ENCODE measurements at places on chromosomes 5 and 9.

GRCh38 chr9:76045221-76045620 is 154.7 kb downstream of the PCSK5 start:
- DNase-seq = no peak

- no peak for DNase-seq
These were observed 249.0 kb downstream of the ARHGAP26 start for GRCh38 chr5:143019157-143019556.

- no peak for DNase-seq
These were observed 455.3 kb downstream of the RAB3C start for GRCh38 chr5:59037941-59038797.

GRCh38 chr5:25091921-25092320 is 447.1 kb upstream of the CDH10 start:
- DNase-seq = no peak

GRCh38 chr5:90598293-90598692 is 39.7 kb downstream of the ADGRV1 start:
- DNase-seq = no peak

GRCh38 chr5:149156435-149157083 is 15.3 kb downstream of the ABLIM3 start:
- no peak for DNase-seq

GRCh38 chr9:17137566-17137965 is 2.7 kb downstream of the CNTLN start:
- no peak for DNase-seq

- DNase-seq = no peak
These were observed 47.8 kb downstream of the WDR41 start for GRCh38 chr5:77444356-77444755.

DNA sequence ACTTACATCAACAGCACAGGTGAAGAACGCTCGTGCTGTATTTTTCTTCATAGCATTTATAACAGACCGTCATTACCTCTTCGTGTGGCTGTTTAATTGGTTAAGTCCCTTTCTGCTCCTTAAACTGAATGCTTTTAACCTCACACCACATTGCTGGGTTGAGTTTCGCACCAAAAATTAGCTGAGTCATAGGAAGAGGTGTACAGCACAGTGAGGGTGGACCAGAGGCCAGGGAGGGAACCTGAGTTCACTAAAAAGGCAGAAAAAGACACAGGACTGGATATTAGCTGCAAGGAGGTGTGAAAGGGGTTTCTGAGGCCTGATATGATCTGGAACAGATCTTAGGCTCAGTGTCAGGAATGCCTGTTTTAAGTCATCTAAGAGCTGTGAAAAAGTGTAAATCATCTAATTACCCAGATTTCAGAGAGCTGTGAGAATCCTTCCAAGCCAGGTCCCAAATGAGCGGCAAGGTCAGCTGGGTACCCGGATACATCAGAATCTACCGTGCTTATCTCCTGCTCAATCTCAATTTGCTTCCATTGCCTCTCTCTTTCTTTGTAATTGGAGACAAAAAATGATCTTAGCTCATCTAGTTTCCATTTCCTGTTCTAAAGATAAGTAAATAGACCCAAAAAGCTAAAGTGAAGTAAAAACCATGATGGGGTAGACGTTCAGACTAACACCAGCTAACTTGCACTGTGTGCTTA is 7.1 kb upstream of the CFAP90 start:
- no peak for DNase-seq

- DNase-seq = no peak
These were observed 161.9 kb downstream of the PPP2R2B start for GRCh38 chr5:146716636-146717035.

DNA sequence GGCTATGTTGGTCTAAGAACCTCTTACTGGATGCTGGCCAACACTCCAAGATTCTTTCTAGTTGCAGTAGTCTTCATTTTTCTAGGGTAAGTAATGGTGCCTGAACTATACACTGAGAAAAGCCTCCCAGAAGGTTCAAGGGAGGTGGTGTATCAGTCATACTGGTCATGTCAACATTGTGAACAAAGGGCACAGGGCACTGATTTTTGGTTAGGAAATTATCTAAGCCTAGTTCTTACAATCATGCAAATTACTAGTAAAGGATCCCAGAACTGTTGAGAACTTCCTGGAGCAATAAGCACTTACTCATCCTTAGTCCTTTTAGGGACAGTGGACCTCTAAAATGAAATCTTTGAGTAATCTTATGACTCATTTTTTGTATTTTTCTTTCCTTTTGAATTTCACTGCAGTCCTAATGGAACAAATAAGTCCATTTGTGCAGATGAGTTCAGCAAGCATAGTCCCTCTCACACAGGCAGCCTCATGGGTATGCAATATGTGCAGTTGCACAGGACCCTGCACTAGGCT is 21.1 kb upstream of the CDC42SE2 start:
- no peak for DNase-seq

DNA sequence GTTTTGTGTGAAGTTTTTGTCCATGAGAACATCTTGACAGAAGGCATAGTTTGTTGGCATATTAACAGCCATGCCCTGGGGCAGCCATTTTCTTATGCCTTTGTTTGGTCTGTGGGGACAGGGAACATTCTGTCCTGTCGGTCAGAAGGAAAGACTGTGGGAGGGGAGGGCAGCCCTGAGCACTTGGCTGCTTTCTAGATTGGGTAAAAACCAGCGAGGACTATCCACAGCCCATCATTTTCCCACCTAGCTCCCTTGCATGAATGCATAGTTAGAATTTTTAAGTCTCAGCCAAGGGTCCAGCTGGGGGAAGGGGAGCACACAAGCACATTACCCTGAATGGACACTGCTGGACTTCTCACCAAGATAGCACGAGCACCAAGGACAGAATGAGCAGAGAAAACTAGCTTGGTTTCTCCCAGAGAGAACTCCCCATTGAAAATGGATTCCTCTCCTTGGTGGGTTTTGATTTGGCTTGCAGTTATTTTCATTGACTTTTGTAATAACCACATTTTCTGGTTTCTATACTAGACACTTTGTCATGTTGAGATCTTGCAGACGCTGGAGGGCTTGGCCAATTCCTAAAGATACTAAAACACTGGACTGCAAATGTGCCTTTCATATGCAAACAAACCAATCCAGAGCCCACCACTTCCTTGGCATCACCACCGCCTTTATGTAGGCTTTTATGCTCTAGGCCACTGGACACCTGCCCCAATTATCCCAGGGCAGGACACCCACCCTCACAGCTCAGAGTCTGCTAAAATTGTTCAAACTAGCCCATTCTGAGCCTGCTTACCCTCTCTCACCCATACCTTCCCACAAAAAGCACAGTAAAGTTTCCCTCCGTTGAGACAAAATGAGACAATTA is 129.9 kb downstream of the BOD1 start:
- DNase-seq = no peak

GRCh38 chr9:98640394-98640793 is 68.3 kb downstream of the GABBR2 start:
- DNase-seq = no peak

DNA sequence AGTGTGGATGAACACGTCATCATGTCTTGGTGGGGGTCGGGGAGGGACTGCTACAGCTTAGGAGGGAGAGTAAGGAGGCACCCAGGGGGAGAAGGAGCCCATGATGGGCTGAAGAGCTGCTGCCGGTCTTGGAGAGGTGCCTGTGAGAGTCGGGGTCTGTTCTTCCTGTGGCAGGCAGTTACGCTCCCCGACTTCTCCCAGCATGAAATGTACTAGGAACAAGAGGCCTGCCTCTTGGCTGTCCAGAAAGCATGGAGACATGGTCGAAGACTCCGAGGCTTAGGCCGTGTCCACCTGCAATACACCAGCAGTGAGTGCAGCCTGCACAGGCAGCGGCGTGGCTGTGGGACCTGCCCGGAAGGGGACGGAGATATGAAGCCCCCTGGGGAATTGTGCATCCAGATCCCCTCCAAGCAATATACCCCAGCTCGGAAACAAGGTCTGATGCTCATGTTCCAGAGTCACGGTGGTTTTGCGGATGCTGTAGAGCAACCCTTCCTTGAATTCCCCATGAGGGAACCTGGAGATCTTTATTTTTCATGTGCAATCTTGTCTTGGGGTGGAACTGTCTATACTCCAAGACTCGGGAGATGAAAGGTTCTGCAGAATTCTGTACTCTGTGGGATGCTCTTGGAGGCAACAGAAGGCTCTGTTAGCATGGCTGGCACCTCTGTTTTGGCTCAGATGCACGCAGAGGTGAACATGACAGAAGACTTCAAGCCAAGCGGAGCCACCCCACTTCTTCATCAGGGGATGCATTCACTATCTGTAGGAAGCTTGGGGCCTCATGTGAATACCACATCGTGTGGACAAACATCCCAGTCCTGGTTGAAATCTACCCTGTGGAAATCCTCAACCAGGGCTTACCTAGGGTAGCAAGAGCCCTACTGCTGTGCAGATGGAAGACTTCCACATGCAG is 374.9 kb upstream of the IRX4 start:
- no peak for DNase-seq

DNA sequence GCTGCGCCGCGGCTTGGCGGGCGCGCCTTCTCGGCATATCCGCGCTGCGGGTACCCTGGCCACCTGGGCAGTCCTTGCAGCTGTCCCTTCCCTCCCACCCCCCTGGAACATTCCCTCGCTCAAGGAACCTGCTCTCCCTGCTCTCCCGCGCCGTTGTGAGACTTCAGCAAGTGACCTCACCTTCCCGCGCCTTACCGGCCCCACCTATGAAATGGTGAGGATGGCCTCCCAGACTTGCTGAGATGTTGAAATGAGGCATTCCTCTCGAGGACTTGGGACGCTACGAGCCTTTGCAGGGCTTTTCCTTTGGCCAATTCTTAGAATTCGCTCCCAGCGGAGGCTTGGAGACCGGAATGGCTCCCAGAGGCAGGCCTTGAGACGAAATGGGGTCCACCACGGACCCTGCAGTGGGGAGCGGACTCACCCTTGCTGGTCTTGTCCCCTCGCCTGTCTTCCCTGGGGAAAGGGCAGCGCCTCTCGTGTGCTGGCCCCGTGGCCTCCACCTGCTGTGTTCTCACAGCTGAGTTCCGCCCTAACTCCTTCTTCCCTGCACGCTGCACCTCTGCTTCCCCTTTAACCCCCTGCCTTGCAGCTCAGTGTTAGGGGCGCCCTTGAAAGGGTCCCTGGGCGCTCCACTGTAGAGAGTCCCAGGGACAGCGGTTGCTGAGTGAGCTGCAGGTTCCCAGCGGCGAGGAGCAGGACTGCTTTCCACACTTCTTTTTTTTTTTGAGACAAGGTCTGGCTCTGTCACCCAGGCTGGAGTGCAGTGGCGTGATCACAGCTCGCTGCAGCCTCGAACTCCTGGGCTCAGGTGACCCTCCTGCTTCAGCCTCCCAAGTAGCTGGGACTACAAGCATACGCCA is 907 bp downstream of the HMCN2 start:
- no peak for DNase-seq

GRCh38 chr5:61141801-61142200 is 20.5 kb downstream of the SMIM15 start:
- DNase-seq = no peak

GRCh38 chr9:124444166-124444565 is 6.1 kb upstream of the ADGRD2 start:
- no peak for DNase-seq

GRCh38 chr9:103037508-103038477 is 42.7 kb downstream of the CYLC2 start:
- no peak for DNase-seq

- DNase-seq = no peak
These were observed 118.4 kb upstream of the DAPK1 start for GRCh38 chr9:87379300-87379699.

DNA sequence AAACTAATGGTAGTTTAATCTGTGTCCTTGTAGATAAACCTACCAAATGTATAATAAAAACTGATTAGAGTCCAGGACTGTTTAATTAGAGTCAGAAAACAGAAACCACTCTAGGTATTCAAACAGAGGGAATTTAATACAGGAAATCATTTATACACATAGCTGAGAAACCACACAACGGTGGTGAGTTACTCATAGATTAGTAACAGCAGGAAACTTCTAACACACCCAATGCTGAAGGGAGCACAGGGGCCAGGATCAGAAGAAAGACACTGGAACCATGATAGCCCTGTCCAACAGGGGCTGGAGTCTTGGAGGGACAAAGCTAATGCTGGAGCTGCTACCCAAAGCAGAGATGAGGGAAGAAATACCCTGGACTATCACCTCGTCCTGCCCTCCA is 321.0 kb downstream of the ACTL7B start:
- no peak for DNase-seq

DNA sequence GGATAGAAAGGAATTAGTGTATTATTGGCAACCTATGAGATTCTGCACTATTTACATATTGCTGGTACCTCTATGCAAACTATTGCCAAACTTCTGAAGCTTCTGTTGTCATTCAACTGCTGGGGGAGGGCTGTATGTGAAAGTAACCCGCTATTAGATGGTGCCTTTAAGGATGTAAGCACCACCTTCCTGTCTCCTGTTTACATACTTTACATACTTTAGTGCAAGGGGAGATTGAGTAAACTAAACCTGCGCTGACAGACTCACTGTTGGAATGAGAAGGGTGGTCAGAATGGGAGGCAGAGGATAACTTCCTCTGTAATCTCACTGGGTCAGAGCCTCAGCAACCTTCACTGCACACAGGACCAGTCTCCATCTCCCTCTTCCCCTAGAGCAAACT is 123.8 kb downstream of the NR3C1 start:
- no peak for DNase-seq

DNA sequence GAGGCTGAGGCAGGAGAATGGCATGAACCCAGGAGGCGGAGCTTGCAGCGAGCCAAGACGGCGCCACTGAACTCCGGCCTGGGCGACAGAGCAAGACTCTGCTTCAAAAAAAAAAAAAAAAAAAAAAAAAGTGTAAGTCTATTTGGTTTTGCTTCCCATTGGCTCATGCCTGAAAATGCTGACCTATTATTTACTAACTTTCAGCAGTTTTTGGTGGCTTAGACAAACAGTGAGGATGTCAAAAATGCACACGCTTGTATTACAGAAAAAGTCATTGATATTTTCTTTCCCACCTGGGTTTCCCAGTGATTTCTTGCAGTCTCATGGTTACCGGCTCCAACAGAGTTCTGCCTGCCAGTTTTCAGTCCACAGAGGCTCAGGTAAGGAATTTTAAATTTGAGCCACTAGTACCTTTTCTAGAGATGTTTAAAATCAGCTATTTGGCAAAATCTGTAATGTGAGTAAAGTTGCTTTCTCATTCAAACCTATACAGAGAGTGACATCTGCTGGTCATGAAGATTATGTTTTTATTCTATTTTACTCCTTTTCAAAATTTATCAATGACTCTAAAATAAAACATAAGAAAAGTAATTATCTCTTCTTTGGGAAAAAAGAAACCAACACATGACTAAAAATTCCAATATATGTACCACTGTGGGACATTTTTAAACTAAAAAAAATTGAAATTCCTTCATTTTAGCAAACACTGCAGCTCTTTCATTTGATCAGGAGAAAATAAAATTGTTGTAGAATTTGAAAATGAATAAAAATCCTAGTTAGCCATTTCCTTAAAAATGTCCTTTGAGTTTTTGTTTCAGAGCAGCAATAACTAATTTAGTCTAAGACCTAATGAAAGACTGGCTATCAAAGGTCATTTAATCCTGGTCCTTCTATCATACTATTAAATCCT is 8.8 kb downstream of the FAM200C start:
- DNase-seq = no peak

All from stimulated activated CD4-positive, alpha-beta T cell treated with anti-CD3 and anti-CD28 coated beads, Interleukin-12 subunit alpha, Interleukin-12 subunit beta, amount 100 ng/mL, for 24 hours (primary cell).